CD4-positive, alpha-beta T cell treated with Interleukin-4 for 4 hours (primary cell): ENCODE measurements at places on chromosomes 16 and 17.
A peak's percentile ranks its signal among the peaks of the same experiment; 100 is the strongest.

- peak; percentile 61 for DNase-seq
These were observed 16.8 kb downstream of the CDR2 start for GRCh38 chr16:22357635-22357971.

- no peak for DNase-seq
These were observed 4.5 kb upstream of the FOXL1 start for GRCh38 chr16:86573646-86574508.

DNA sequence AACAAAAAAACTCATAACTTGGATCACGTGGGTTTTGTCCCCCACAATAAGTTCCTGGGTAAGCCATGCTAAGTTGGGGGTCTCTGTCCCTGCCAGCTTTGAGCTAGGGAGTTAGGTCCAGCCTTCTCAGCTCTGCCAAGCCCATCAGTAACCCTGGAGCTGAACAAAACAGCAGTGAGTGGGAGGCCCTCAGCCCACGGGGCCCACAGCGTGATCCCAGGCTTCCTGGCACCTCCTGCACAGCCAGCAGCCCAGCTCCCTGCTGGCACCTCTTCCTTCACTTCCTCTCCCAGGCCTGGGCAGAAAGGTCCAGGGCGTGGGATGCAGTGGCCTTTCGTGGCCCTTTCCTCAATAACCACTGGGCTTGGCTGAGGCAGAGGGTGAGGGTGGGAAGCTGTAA lies 35.5 kb upstream of the CDC42EP4 start:
- DNase-seq, result no peak

DNA sequence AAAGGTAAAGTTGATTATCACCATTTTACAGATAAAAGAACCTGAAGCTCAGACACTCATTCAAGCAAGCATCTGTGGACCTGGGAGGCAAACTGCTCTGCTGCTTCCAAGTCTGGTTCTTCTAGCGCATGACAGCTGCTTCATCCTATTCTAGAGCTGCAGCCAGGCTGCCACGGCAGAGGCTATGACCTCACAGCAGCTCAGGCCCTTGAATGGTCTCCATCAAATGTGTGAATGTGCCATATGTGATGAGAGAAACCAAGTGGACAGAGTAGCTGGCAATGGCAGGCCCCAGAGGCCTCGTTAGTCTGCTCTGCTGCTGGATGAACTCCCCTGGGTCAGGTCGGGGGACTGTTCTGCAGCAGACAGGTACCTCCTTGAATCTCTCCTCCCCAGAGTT lies 30.7 kb upstream of the FOXJ1 start:
- DNase-seq, result no peak

GRCh38 chr17:3527896-3528295 lies 29.7 kb downstream of the TRPV3 start:
- no peak for DNase-seq

DNA sequence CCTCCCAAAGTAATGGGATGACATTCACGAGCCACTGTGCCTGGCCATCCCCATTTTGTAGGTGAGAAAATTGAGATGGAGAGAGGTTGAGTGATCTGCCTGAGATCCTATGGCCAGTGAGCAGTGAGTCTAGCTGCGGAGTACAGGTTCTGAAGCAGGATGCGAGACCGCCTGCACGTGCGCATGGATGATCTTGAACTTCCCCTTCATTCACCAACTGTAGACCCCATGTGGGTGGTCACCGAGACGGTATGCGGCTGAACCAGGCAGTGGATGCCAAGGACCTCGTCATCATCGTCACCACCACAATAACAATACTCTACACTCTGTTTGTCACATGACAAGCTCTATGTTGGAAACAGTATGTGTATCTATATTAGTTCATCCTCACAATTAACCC lies 6.2 kb upstream of the SPNS3 start:
- no peak for DNase-seq

DNA sequence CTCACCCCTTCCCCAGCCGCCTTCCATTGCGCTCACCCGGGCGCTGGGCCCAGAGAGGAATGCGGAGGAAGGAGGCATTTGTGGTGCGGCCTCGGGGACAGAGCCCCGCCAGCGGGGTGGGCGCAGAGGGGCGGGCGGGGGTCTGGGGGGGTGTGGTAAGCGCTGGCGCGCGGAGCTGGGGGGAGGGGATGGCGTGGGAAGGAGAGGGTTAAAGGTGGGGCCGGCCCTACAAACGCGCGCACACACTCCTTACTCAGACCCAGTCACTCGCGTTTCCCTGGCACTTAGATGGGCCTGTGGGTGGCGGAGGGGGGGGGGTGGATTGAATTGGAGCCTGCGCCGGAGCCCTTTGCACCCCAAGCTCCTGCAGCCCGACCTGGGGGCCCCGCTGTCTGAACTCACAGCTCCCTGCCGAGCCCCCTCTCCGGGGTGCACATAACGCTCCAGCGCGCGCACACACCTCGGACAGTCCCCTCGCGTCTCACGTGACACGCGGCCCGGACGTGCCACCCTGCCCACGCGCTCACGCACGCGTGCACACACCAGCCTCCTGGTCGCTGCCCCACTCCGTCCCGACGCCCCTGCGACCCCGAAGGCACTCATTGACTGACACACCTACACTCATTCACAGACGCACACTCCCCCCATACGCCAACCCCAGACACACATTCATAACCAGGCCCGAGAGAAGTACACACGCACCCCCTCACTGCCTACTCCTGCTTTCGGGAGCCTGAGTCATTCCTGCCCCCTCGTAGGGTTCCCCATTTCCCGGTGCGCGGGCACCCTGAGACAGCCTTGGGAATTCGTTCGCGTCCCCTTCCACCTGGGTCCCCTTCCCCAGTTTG lies 844 bp downstream of the TBKBP1 start:
- DNase-seq, result peak; percentile 41

DNA sequence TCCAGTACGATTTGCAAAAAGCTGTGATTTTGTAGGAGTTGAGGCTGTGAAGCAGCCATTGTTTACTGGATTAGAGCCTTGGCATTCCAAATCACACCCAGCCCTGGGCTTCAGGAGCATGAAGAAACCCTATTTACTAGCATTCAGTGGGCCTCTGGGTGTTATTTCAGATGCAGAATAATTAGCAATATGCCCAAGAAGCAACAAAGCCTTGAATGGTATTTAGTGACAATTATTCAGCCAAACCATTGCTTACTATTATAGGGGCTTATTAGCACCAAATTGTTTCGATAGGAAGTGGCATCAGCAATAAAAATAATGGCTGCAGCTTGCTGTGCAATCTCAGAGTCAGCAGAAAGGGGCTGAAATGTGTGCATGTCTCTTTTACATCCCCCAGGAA lies 166.6 kb upstream of the SHISA6 start:
- DNase-seq, result no peak

DNA sequence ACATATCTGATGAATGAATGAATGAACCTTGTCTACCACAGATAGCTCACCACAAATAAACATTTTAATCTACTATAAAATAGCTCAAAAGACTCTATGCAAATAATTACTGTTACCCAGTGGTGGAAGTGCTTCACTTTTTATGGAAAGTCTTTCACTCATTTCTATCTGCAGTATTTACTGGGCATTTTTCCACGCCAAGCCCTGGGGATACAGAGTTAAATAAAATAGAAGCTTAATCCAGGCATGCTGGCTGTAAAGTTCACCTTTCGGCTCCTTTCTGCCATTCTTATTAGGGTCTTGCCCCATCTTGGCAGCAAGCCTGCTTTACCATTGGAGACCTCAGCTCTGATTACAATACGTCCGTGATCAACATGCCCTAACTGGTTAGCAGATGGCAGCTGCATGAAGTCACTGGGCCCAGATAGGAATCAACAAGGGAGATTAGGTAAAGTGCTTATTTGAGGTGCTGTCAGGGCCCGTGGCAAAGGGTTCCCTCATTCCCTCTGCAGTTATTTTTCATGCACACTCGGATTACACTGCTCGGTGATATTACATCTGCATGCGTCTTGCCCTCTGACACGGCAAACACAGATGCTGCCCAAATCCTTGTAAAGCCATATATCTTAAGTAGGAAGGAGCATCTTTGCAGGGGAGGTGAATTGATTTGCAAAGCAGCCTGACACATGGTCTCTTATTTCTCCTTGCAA lies 648.9 kb downstream of the WWOX start:
- DNase-seq, result no peak

- DNase-seq, result no peak
These were observed 1344.4 kb downstream of the TP53TG3F start for GRCh38 chr16:34803683-34804416.

GRCh38 chr17:27747462-27748359 lies 52.6 kb downstream of the NOS2 start:
- no peak for DNase-seq

DNA sequence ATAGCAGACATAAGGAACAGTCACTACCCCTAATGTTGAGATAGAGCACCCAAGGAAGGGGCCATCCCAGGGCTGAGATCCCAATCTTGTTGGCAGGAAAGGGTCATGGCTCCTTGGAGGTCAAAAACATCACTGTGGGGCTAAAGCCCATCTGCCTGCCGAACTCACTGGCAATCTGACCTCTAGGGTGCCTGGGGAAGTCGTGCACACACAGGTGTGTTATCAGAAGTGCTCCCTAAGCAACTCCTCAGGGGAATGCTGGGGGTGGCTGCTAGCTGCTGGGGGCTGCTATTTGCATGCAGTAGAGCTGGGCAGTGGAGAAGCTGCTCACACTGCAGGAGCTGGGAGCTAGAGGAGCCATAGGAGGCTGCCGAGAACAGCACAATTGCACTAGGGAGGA lies 47.5 kb upstream of the PHOSPHO1 start:
- DNase-seq, result no peak

- DNase-seq, result no peak
These were observed 11.2 kb downstream of the EPN2 start for GRCh38 chr17:19248151-19248927.

GRCh38 chr17:43909537-43910231 lies 2.3 kb upstream of the MPP2 start:
- DNase-seq, result no peak

GRCh38 chr17:34610506-34610905 lies 31.1 kb downstream of the TMEM132E start:
- no peak for DNase-seq

DNA sequence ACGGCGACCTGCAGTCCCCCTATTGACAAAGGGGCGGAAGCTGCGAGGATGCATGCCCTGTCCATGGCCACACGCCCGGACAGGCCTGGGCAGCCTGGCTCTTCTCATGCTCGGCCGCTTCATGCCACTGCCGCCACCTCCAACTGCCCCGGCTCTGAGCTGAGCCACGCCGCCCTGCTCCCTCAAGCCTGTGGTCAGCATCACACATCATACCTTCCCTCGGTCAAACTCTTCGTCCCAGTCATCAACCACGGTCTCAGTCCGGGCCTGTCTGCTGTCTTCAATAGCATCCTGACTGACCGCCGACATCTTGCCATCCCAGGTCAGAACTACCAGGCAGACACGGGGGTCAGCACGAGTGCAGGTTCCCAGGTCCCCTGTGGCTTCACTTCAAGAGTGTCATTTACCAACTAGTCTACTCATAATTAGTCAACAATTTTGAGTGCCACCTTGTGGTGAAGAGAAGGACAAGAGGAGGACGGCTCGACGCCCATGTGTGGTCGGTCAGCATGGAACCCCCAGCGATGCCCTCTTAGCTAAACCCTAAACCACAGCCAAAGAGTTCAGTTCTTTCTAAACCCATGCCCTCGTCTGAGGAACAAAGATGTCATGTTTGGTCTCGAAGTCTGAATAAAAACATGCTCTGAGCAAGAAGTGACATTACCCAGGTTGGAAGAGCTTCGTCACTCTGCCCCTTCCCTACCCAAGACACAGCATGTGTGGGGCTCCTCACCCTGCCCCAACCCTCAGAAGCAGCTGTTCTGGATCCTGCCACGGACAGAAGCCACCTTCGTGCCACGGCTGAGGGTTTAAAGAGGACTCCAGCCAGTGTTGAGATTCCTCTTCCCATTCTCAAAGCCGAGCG lies 16.9 kb upstream of the CYTH1 start:
- peak; percentile 56 for DNase-seq

DNA sequence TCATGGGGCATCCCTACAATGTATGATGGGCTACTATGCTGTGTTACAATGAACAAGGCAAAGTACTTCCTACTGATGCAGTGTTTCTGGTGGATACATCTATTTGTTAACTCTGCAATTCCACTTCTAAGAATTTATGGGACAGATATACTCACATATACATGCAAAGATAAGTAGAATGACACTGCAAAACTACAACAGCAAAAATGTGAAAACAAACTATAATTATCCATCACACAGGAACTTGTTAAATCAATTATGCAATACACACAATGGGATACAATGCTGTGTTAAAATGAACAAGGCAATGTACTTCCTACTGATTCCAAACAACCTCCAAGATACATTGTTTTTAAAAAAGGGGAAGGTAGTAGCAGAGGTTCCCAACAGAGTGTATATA lies 3.2 kb downstream of the DDX52 start:
- no peak for DNase-seq

DNA sequence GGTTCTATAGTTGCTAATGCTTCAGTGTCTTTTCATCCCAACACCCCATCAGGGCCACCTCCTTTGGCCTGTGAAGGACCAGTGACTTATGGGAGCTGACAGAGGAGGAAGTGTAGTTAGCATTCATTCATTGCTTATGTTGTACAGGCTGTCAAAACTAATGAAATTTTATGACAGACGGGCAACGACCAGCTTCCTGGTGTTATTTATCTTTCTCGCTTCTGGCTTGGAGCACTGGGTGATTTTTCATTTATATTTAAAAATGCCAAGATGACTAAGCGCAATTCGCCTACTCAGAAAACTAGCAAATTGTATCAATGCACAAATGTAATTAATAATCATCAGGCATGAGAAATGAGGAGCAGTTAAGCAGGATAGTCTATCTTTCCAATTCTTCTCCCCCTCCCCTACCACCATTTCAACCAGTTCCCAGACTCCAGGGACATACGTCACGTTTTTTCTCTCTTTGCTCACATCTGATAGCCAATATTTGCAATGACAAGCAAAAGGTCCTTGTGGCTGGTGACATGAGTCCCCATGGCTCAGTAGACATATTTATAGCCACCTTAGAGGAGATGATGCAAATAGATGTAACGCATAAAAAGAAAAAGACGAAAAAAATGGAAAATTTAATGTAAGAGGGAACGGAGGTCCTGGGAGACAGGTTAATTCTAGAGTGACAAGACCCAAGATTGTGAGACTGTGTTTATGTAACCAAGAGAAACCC lies 11.2 kb downstream of the CDRT15 start:
- DNase-seq, result no peak

DNA sequence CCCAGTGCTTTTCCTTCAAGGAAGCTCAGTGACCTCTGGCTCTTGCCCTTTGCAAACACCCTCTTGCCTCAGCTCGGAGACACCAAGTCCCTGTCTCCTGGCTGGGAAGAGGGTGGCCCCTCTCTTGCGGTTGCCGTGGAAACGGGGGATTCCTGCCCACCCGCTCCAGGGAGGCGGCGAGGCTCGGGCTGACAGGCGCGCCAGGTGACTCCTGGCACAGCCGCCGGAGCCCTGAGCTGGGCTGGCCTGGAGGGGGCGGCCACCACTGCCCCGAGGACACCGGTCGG lies 71.4 kb downstream of the ABR start:
- DNase-seq, result no peak

DNA sequence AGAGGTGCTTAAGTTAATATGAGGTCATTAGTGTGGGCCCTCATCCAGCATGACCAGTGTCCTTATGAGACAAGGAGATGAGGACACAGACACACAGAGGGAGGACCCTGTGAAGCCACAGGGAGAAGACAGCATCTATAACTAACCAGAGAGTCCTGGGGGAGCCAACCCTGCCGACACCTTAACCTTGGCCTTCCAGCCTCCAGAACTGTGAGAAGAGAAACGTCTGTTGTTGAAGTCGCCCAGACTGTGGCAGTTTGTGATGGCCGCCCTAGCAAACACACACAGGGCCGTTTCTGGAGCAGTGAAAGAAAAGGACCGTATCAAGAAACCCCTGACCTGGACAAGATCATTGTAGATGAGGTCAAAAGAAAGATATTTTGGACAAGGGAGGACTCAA lies 26.7 kb downstream of the DNAH17 start:
- no peak for DNase-seq

GRCh38 chr16:56964243-56965148 lies 2.7 kb downstream of the CETP start:
- peak; percentile 89 for DNase-seq
